ENCODE measurements at places on chromosomes 6 and 20.

- no peak for DNase-seq
These were observed 22.6 kb upstream of the CHMP4B start for GRCh38 chr20:33788351-33789049.

- no peak for DNase-seq
These were observed 8.6 kb upstream of the SLC4A11 start for GRCh38 chr20:3247638-3248037.

- no peak for DNase-seq
These were observed 124.5 kb downstream of the THEMIS start for GRCh38 chr6:127776320-127776719.

DNA sequence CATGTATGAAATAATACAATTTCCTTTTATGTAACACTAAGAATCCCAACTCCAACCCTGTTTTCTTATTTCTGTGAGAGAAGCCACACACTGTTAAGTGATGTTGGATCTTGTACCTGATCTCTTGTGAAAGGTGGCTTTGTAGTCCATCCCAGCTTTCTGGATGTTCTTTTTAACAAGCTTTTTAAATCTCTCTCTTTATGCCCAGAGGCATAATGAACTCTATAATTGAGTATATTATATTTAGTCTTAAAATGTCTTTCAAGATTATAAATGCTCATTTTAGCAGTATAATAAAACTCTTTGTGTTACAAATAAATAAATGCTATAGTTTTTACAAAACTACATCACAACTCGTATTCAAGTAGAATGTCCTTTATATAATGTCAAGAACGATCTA lies 922.1 kb downstream of the EPHA7 start:
- no peak for DNase-seq

DNA sequence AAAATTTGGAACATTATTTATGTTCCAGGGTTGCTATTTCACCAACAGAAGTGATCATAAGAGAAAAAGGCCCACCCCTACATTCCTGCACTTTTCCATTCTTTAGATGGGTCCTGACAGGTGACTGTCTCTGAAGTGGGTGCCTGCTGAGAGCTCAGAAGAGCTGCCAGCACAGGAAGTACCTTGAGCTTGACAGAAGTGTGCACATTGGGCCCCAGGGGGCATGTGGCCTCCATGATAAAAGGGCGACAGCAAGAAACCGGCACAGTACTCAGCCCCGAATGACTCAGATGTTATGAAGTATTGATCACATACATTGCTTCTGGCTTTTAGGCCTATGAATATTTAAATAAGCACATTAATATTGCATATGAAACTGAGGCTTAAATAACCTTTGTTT lies 150.4 kb downstream of the PCSK2 start:
- DNase-seq = no peak

DNA sequence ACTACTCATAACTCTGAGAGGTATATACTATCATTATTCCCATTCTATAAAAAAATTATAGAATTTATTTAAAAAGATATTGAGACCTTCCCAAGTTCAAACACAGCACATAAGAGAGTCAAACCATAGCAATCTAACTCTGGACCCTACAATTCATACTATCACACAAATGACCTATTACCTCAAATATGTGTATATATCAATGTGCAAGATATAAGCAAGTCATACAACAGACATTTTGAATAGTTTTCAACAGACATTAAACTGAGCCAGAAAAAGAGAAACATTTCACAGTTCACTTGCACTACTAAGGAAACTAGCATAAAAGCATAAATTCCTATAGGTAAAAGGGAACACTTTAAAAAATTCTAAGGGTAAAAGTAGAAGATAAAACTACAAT lies 11.7 kb downstream of the PHIP start:
- no peak for DNase-seq

GRCh38 chr6:52125572-52125971 lies 38.2 kb upstream of the PKHD1 start:
- DNase-seq = no peak

DNA sequence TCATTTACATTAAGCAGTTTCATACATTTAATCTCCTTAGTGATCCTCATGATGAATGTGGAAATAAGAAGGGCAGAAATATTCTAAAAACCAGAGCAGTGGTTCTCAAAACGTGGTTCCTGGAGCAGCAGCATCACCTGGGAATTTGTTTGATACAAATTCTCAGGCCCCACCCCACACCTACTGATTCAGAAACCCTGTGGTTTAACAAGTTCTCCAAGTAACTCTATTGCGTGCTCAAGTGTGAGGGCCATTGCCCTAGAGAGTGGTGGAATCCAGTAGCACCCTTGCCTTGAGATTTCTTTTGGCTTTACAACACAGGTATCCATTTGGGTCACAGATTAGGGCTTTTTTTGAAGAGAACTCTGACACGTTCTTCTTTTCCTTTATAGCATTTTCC lies 354.6 kb upstream of the FLRT3 start:
- no peak for DNase-seq

GRCh38 chr20:20255099-20255498 lies 112.8 kb upstream of the INSM1 start:
- no peak for DNase-seq

DNA sequence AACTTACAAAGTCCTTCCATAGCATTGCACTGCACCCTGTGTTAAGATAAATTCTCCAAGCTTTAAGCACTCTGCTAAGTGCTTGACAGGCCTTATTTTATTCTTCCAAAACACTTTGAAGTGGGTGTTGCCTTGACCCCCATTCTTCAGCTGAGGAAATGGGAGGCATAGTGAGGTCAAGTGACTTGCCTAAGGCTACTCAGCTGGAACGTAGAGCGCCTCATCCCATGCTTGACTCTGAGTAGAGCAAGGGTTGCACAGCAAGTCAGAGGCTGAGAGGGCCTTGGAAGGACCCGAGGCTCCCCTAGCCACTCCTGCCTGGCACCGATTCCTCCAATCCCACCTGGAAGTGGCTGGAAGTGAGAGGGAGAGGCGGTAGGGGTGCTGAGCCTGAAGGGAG lies 19.6 kb upstream of the CSNK2A1 start:
- DNase-seq = no peak

- no peak for DNase-seq
These were observed 39.4 kb upstream of the MAFB start for GRCh38 chr20:40728470-40728869.

DNA sequence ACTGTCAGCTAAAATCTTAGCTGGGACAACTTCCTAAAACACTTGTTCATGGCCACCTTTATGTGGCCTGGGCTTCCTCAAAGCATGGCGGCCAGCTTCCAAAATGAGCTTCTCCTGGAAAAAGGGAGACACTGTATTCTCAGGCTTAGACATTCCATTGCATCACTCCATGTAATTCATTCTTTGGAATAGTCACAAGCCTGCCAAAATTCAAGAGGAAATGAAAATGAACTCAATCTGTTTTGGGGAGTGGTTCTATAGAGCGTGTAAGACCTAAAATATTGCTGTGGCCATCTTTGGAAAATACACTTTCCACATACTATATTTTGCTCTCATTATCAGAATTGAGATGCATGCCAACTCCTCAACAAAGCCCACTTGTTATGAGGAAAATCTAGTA lies 687.0 kb downstream of the KIF16B start:
- no peak for DNase-seq

- DNase-seq = no peak
These were observed 14.6 kb upstream of the MICB start for GRCh38 chr6:31483392-31483791.

DNA sequence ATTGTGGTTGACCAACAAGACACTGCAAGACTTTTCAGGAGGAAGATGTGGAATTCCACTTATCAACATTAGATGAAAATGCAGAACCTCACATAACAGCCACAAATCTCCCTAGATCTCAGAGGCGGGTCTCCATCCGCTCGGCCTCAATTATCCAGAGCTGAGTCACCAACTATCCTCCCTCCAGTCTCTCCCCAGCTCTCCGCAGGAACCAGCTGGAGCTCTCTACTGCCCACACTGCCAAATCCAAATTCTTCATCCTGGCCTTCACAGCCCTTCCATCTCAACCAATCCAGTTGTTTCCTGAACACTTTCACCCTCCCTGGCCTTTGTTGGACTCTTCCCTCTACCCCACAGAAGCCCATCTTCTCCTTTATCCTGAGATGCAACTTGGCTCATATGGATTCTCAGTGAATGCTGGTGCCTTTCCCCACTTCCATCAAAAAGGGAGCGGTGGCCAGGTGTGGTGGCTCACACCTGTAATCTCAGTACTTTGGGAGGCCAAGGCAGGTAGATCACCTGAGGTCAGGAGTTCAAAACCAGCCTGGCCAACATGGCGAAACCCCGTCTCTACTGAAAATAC lies 3.5 kb upstream of the TGIF2 start:
- DNase-seq = no peak

GRCh38 chr6:43402820-43403219 lies 24.5 kb upstream of the ABCC10 start:
- no peak for DNase-seq

DNA sequence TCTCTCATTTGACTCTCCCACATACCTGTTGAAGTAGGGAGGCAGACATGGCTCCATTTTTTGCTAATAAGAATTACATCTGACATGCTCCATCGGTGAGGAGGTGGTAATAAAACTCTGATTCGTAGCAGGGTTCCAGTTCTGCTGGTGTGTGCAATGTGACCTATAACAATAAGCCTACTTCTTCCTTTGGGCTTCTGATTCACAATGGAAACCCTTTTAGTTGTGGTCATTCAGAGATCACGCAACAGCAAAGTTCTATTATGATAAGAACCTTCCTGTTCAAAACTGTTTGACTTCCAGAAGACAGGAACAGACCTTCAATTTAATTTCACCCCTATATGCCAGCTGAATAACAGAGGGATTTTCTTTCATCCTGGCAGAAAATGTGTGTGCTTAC lies 31.4 kb upstream of the GSTA4 start:
- DNase-seq = no peak

- no peak for DNase-seq
These were observed 207.0 kb downstream of the KCNQ5 start for GRCh38 chr6:72828904-72829303.

GRCh38 chr6:125751334-125751916 lies 2.0 kb downstream of the HEY2 start:
- no peak for DNase-seq

DNA sequence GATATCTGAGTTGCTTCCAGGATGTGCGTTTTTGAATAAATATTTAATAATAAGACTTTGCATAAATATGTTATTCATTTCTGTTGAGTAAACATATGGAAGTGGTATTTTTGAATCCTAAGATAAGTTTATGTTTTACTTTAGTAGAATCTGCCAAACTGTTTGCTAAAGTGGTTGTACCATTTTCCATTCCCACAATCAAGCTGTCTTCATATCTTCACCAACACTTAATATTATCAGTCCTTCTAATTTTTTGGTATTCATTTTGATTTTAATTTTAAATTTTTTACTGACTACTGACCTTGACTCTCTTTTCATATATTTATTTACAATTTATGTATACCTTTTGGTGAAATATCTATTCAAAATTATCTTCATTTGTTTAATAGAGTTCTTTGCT lies 293.9 kb upstream of the PTCHD4 start:
- no peak for DNase-seq

- no peak for DNase-seq
These were observed 27.4 kb upstream of the LRRN4 start for GRCh38 chr20:6081236-6081635.

- no peak for DNase-seq
These were observed 90.7 kb upstream of the PRDM1 start for GRCh38 chr6:105995391-105995865.

GRCh38 chr6:101146389-101146788 lies 247.1 kb upstream of the GRIK2 start:
- DNase-seq = no peak

- no peak for DNase-seq
These were observed 366.8 kb upstream of the KHDRBS2 start for GRCh38 chr6:62652692-62653328.

GRCh38 chr6:28277746-28278145 lies 3.6 kb upstream of the PGBD1 start:
- DNase-seq = no peak

DNA sequence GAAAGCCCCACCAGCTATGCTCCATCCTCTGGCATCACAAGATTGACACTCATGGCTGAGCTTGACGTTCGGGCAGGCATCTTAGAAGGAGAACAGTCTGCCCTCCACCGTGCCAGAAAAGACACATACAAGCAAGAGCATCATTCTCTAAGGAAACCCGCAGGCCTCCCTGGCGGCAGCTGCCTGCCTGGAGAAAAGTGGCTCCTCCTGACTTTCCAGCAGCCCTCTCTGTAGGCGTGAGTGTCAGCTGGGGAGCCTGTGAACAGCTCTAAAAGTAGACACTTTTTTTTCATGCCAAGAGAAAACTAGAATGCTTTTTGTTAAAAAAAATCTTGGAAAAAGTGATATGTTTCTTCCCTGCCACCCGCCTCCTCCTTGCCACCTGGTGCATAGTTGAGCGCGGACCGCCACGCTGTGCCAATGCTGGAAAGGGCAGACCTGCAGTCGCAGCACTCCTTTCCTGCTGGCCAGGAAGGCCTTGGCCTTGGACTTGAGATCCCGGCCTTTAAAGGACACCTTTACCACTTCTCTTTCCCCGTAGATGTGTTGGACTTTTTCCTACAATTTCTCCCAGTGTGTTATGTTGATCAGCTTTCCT lies 29.7 kb upstream of the INSM1 start:
- DNase-seq = no peak

- no peak for DNase-seq
These were observed 230.2 kb upstream of the THEMIS start for GRCh38 chr6:128131036-128131435.

All from activated naive CD4-positive, alpha-beta T cell (primary cell).